ENCODE measurements at places on chromosomes 11 and 22.

DNA sequence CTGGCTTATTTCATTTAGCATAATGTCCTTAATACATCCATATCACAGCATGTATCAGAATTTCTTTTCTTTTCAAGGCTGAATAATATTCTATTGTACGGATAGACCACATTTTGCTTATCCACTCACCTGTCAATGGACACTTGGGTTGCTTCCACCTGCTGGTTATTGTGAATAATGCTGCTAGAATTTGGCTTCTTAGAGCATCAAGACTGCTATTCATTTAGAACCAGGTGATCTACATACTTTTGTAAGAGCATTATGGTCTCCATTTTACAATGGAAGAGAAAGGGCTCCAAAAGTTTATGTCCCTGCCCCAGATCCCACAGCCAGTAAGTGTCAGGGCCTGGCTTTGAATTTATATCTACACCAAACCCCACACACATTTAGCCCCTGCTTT is 100.7 kb upstream of the CD82 start:
- no peak for DNase-seq

DNA sequence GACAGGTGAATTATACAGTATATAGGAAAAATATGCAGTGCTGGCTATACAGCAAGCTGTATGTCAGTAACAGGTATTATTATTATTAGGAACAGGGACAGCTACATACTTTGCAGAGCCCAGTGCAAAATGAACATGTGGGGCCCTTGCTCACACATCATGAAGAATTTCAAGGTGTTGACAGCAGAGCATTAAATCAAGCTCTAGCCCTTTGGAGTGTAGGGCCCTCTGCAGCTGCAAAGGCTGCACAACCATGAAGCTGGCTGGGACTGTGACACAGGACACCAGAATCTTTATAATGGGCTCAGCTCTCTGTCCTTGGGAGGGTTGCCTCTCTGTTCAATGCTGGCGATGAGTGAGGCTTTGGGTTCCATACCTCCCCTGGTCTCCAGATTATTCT is 44.9 kb upstream of the DAGLA start:
- DNase-seq, result no peak

- DNase-seq, result no peak
These were observed 104.7 kb upstream of the GUCY1A2 start for GRCh38 chr11:107123022-107123421.

- DNase-seq, result no peak
These were observed 404.6 kb upstream of the DDI1 start for GRCh38 chr11:103631841-103632240.

DNA sequence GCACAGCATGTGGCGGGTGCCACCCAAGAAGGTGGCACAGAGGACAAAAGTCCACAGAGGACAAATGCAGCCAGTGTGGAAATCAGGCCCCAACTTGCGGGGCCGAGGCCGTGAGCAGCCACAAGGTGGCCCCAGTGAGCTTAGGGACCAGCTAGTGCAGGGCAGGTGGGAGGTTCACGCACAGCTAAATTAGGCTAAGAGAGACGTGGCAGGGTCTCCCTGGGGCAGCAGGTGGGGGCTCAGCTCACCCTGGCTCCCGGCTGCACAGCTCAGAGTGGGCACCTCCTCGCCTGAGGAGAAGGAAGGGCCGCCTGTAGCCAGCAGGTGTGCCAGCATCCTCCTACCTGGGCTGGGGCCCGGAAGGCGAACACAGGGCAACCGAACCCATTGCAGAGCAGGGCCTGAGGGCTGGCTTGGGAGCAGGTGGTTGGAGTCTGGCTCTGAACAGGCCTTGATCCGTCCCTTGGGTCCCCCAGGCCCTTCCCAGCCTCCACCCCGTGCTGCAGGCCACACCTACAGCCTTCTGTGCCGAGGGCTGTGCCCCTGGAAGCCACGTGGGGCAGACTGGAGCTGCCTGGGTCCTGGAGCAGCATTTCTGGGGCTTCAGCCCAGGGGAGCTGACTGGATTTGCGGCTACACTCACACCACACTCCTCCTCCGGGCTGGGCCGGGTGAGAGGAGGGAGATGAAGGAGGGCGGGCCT is 26.1 kb upstream of the CELSR1 start:
- DNase-seq, result no peak

DNA sequence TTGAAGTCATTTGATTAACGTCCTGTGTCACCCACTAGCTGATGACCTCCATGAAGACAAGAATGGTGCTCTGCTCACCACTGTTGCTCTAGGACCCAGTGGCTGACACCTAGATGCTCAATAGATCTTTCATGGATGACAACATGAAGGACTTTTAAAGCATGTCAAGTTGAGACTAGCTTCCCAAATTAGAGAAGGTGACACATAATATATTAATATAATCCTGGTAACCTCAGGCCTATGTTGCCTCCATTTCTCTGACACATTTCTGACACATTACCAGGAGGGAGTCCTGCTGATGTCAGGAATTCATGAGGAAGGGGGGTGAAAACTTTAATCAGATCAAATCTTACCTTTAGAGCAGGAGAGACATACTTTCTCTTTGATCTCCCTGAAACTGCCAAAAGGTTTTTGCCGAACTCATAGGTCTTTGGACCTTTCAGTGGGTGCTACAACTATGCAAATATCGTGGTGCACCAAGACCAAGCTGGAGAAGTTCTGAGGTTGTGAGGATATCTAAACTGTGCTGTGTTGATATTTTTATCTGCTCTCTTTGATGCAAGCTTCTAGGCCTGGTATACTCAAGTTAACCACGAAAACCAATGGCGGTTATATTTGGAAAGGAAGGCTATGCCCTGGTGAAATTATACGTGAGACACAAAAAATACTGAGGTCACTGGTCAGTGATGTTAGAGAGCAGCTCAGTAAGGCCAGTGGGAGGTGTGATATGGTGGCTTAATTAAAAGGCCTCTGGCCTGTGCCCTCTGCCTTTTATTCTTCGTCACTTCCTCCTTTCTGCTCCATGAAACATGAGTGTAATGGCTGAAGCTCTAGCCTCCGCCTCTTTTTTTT is 13.2 kb upstream of the AMPD3 start:
- no peak for DNase-seq

- DNase-seq, result no peak
These were observed 947.3 kb upstream of the TENM4 start for GRCh38 chr11:80388130-80388529.

DNA sequence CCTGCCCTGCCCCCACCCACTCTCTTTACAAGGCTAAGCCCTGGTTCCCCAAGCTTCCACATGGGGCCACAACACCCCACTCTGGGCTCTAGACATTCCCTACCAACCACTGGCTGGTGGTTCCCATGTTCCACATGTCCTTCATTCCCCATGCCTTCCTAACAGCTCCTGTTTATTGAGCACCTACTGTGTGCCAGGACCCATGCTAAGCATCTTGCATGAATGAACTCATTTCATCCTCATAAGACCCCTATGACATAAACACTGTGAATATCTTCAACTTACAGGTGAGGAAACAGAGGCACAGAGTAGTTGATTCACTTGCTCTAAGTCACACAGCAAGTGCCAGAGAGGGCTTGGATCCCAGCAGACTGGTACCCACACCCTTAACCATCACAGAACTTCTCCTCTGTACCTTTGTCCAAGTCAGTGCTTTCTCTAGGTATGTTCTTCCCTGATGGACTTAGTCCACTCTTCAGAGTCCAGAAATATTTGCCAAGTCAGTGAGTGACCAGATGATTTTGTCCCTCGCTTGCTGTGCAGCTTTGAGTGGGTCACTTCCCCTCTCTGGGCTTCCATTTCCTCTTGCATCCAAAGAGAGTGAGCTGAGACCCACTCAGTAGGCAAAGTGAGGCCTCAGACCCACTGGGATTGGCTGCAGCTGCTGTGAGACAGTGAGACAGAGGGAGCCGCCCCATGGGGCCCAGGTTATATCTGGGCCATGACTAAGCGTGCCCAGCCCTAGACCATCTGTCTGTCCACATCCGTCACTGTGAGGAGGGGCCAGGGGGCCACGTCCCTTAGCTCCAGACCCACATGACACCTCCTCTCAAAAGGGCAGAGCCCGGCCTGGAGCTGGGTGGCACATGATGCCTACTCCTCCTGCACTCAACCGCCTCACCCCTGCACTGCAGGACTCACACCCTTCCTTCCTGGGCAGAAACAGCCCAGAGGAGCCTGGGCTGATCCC is 132.4 kb downstream of the MN1 start:
- DNase-seq, result no peak

GRCh38 chr11:111362887-111363411 is 16.1 kb downstream of the POU2AF1 start:
- DNase-seq, result no peak

GRCh38 chr11:104394508-104394907 is 230.6 kb upstream of the PDGFD start:
- no peak for DNase-seq

DNA sequence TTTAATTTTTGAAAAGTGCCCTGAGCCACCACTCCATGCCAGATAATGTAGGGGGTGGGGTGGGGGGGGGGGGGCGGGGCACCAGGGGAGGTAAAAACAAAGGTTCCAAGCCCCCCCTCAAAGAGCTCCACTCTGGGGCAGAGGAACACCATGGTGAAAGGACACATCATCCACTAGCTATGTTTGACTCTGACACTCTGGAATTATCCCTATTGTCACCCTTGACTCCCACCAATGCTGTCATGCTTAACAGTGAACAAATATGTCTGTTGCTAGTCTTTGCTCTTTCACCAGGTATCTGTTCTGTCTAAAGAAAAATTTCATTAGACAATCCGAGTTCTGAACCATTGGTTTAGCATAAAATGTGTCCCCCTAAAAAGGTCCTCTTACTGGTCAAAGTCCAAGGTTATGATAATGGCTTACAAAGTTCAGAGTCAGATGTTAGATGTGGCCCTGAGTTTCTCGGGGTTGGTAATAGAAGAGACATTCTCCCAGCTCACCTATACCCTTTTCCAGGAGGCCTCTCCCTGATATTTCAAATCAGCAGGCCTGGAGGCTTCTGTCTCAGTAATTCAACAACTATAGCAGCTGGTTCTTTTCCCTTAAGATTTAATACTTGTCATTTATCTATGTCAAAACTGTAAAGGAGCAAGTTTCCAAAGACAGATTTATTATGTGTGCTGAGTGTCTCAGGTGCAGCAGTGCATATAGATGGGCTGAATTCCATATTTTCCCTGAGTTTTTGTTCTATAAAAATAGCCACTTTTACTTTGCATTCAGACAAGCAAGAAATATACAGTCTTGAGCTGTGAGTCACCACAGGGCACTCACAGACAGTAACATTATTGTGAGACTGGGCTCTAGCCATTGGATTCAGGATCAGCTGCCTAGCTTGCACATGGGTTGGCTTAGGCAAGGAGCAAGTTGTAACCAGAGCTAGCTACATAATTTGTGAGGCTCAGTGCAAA is 174.1 kb downstream of the CSNK2A3 start:
- no peak for DNase-seq

DNA sequence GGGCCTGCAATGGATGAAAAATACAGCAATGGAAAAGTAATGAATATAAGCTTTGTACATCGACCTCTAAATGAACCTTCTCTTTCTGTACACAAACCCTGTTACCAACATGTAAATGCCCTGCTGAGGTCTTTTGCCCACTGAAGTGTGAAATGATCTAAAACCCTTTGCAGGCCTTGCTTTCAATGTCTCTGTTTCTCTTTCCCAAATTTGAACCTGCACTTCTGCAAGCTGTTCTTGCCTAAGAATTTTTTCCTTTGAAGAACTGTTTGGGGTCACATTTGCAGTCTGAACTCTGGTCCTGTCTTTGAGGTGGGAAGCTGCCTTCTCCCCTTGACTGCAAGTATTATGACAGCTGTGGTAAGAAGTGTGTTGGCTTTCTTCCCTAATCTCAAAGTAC is 1237.1 kb downstream of the FAM181B start:
- DNase-seq, result no peak

GRCh38 chr11:46711303-46711702 is 7.7 kb upstream of the F2 start:
- DNase-seq, result no peak

DNA sequence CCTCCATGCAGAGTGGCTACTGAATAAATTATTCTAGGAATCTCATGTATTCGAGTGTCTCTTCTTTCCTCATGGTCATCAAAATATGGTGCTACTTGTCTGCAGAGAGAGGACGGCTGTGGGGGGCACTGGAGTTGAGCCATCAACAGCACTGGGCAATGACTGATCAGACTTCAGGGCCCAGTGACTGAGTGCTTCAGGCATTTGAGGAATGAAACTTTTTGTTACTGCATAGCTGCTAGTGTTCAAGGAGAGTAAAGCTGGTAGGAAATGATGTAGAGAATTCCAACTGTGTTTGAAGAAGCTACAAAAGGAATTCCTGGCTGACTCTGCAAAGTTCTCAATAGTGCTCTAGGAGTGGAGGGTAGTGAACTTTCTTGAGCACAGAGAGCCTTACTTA is 277.7 kb downstream of the CADM1 start:
- DNase-seq, result no peak

DNA sequence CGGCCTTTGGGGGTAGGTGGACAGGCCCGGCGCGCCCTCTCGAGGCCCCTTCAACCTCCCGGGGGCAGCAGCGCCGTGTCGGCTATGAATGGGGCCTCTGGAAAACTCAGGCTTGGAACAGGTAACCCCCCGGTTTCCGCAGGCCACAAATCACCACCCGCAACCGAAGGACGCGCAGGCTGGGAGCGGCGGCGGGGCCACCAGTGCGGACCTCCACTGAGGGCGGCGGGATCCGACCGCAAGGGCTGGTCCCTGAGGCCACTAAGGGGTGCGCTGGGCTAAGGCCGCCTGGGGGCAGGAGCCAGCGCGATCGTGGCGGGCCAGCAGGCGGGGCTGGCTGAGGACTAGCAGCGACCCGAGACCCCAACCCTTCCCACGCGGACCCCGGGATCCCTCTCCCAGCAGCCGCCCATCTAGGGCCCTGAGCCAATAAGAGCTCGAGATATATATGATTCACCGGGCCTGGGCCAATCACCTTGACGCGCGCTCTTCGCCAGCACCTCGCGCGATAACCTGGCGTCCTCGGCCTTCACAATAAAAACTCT is 609 bp upstream of the ATF4 start:
- DNase-seq, result peak; percentile 99

- no peak for DNase-seq
These were observed 153.2 kb upstream of the NARS2 start for GRCh38 chr11:78727816-78728215.
